ENCODE measurements at places on chromosomes 12 and 14.

DNA sequence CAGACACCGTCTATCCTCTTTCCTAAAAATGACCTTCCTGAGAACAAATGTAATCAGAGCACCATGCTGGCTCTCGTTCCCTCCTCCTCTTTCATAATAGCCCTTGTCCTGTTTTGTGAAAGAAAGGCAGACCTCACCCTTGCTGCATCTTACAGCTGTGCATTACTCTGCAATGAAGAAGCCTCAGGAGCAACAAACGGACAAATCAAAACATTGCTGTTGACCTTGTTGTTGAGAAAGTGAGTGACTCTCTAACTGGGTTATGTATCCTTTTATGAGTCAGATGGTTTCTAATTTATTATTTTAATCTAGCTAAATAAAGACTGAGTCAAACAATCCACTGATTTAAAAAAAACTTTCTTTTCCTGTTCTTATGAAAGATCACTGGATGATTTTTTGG lies 180.9 kb downstream of the RPS29 start:
- DNase-seq: no peak

DNA sequence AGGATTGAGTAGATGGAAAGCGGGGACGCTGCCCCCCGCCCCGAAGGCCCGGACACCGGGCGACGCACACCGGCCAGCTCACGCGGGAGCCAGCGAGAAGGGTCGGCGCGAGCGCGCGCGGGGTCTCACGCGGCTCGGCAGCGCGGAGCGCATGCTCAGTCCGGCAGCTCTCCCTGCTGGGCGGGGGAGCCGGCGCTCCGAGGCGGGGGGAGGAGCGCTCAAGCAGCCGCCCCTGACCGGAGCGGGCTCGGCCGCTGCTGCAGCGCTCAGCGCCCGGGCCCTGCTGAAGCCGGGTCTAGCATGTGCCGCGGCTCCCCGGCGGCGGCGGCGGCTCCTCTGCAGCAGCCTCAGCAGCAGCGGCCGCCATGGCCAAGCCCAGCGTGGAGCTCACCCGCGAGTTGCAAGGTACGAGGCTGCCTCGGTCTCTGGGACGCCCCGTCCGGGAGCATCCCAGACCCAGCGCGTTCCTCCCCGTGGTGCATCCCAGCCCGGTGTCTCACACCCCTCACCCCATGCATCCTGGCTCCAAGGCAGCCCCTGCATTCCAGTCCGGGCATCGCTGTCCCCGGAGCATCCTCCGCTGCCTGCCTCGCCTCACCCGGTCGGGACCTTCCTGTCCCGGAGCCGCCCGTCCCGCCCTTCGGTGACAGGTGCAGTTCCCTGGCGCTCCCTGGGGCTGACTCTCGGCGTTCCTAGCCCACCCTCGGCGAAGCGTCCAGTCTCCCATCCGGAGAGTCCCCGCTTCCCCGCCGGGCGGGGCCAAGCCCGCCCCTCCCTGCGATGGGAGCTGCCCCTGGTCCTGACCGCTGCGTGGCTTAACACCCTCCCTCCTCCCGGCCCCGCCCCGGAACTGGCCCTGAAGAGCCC lies at the start of gene CARMIL3:
CARMIL3 (plus strand) TSS at position 221 of the 867 bp plus-strand sequence; CDS start at position 366, 145 bp downstream.
- no peak for DNase-seq

GRCh38 chr14:37171678-37172023 lies 755 bp downstream of the SLC25A21 start:
- no peak for DNase-seq

- DNase-seq: no peak
Measured at GRCh38 chr14:65346895-65347294, 65.6 kb upstream of the FUT8 start.

- no peak for DNase-seq
Measured at GRCh38 chr12:114404926-114405518, 922 bp downstream of the TBX5 start.

- DNase-seq: no peak
Measured at GRCh38 chr14:96079066-96079465, 39.9 kb downstream of the C14orf132 start.

DNA sequence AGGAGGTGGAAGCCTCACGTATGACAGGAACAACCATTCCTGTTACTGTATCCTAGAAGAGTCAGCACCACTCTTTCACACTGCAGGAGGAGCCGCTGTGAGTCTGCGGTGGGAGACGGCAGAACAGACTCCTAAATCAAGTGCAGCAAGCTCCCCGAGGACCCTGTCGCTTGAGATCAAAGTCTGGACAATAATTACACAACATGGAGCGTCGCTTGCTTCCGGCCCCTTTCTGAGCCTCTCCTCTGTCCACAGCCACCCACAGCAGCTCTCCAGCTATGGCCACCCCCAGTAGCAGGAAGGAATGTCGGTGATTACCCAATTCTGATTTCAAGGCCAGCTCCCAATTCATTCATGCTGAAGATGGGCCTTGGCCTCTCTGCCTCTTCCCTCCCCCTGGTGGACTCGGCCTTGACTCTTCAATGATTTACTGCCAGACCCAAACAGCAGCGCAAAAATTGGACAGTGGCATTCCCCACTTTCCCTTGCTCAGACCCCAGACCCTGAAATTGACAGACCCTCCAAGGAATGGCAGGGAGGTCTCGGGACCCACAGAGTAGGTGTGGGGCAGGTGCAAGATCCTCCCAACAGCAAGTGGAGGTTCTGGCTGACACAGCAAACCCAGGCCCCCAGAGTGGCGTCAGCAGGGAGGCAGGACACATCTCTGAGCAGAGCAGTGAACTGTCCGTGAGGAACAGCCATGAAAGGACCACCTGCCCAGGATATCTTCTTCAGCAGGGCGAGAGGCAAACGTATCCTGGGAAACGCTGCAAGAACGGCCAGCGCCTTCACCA lies 272.7 kb upstream of the DIO3 start:
- no peak for DNase-seq

- DNase-seq: no peak
Measured at GRCh38 chr14:61670576-61670975, 24.7 kb upstream of the HIF1A start.

- DNase-seq: no peak
Measured at GRCh38 chr14:79465651-79466050, 745.7 kb downstream of the DIO2 start.

DNA sequence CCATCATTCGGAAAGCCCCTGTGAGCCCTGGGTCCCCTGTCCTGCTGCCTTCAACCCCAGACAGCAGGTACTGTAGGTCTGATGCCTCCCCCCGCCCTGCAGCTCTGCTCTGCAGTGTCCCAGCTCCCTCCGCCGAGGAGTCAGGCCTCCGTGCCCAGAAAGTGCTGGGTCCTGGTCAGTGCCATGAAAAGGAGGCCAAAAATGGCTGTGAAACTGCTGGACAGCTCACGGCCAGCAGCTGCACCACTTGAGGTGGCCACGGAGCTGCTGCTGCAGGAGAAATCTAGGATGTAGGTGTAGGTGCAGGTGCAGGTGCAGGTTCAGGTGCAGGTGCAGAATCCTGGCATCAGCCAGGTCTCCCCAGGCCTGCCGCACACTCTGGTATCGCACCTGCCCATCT lies 196.1 kb downstream of the SLC15A4 start:
- no peak for DNase-seq

GRCh38 chr12:120075034-120075616 lies 41.4 kb downstream of the RAB35 start:
- DNase-seq: no peak

DNA sequence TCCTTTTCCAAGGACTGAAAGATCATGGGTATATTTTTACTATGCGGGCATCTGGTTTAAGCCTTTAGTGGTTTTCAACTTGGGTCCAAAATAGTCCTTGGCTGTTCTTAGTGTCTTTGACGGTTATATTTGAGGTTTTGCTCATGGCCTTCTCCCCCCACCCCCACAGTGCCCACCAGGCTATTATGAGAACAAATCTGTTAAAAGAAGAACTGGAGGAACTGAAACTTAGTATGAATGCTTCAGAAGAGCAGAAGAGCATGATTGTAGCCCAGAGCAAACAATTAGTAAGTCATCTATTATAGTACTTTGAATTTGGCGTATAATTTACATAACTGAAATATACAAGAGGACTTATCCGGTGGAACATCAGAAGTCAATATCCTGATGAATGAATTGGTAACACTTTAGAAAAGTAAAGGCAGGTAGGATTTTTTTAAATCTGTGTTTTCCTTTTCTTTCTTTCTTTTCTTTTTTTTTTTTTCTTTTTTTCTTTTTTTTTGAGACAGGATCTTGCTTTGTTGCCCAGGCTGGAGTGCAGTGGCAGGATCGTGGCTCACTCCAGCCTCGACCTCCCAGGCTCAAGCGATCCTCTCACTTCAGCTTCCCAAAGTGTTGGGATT lies 71.8 kb upstream of the BCAT1 start:
- DNase-seq: no peak

- no peak for DNase-seq
Measured at GRCh38 chr12:76201758-76202157, 117.3 kb upstream of the NAP1L1 start.

DNA sequence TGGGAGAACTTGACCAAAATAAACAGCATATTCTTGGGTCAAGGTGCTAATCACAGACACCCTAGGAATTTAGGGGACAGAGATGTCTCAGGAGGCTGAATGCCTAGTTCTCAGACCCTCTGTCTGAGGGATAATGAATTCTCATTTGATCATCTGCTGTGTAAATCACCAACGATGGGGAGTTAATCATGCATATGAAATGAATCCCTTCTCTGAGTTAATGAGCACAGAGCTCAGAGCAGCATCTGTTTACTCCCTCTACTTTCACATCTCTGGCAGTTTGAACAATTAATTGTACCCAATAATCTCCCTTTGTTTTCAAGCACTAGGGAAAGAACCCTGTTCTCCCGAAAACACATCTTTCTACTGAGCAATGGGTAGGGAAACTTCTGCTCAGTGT lies 129.4 kb upstream of the SRRM4 start:
- no peak for DNase-seq

GRCh38 chr12:124422142-124422569 lies 127.3 kb downstream of the RFLNA start:
- no peak for DNase-seq

DNA sequence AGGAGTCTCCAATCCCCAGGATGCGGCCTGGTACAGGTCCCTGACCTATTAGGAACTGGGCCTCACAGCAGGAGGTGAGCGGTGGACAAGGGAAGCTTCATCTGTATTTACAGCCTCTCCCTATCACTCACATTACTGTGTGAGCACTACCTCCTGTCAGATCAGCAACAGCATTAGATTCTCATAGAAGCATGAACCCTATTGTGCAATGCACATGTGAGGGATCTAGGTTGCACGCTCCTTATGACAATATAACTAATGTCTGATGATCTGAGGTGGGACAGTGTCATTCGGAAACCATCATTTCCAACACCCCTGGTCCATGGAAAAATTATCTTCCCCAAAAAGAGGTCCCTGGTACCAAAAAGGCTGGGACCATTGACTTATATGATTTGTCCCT lies 1000.5 kb downstream of the FLRT2 start:
- no peak for DNase-seq

DNA sequence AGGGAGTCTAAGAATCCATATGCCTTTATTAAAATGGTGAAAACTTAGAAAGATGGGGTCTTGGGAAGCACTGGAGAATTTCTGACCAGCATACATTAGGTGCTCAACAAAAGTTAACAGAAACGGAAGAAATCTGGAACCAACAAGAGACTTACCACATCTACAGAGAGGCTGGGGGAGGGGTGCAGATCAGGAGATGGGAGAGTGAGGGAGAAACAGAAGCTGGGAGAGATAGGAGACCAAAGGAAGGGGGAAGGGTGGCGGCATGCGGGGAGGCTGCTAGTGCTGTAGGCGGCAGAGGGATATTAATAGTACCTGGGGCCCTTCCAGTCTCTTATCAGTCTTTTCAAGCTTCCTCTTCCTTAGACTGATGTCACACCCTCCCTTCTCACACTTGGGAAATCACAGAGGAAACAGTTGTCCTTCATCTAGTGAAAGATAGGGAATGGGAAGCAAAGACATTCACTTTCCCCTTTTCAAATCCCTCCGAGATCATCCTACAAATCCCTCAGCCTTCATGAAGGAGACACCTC lies 18.1 kb downstream of the ZBTB39 start:
- no peak for DNase-seq

GRCh38 chr14:76168531-76168930 lies 16.8 kb downstream of the GPATCH2L start:
- no peak for DNase-seq

- DNase-seq: no peak
Measured at GRCh38 chr14:101239065-101239464, 322.2 kb upstream of the DIO3 start.

DNA sequence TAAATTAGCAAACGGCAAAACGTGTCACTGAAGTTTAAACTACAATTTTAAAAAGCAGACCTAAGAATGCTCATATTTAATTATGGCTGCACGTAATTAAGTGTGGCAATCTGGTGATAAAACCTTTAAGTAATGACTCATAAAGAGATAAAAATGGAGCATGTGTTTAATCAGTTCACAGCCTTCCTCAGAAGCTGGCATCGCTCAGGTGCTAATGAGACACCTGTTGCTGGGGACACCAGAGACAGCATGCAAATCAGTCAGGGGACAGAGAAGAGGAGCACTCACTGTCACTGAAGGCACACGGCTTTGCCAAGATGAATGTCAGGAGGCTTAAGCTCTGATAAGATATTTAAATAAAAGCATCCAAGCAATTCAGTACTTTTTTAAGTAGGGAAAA lies 840.3 kb downstream of the GALC start:
- DNase-seq: no peak

DNA sequence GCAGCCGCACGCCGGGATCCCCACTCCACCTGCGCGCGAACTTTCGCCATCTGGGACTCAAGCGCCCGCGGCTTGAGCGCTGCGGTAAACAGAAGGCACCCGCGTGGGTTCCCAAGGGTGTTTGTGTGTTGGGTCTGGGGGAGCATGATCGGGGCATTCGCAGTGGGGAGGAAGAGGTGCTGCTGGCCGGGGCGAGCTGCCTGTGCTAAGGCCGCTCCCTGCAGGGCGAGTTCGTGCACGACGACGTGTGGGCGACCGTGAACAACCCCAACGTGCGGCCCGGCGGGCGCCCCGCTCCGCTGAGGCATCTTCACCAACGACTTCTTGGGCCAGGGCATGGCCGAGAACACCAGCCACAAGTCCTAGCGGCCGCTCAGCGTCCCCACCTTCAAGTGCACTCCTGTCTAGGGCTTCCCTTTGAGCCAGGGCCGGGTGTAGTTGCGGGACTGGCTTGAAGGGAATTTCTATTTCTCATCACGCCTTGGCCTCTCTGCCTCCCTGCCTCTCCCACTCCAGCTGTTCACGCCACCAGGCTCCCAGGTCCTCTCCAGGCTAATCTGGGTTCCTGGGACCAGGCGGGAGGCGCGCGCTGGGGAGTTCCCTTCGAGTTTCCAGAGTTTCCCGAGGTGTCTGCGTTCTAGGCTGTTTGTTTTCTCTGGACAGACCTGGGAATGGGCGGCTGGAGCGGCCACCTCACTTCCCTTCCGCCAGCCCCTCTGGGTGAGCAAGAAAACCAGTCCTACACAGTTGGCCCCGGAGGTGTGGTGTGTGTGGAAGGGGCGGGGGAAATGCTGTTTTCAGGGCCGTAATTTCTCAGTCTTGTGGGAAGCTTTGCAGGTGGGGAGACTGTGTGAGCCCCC lies 417.8 kb upstream of the TMTC1 start:
- no peak for DNase-seq
